ENCODE measurements at places on chromosomes 1 and 21.

DNA sequence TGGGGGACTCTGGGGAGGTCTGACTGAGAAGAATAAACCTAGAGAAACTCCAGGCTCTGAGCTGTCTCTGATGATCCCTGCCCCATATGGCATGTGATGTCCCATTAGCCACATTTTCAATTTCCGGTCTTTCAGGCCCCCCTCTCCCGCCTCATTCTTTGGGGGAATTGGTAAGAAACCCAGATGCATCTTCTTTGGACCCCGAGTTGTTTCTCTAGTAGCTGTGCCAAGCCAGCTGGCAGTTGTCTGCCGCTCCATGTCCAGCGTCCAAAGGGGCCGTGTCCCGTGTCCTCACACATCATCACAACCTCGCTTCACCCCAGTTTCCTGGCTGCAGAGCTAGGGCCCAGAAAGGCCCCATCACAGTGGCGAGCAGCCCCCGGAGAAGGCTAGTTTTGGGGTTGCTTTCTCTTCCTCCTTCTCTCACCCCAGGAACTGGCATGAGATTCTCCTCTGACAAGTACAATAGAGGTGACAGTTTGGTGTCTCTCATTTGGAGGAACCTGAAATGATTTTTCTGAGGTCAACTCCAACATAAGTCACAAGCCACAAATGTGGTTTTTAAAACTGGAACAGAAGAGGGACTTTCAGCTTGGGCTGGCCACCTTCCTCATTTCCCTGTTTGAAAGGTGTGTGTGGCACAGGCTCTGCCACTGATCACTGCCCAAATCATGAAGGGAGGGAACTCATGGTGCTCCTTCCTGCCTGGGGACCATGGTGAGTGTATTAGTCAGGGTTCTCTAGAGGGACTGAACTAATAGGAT, 6.4 kb upstream of the GPR157 start:
- no peak for DNase-seq

DNA sequence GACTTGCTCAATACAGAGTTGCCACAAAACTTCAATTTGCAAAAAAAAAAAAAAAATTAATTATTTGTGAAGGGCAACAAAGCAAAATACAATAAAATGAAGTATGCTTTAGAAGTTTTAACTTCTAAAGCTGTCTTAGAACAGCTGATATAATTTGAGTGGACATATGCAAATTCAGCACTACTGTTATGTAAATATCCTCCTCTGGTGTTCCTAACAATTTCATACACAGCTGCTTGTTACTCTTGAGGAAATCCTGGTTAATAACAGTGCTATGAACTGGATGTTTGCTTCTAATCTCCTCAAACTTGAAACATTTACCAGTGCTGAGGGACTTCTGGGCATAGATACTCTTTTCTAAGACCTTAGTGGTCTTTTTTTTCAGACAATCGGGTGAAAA, 69.6 kb upstream of the COL24A1 start:
- DNase-seq, result no peak

DNA sequence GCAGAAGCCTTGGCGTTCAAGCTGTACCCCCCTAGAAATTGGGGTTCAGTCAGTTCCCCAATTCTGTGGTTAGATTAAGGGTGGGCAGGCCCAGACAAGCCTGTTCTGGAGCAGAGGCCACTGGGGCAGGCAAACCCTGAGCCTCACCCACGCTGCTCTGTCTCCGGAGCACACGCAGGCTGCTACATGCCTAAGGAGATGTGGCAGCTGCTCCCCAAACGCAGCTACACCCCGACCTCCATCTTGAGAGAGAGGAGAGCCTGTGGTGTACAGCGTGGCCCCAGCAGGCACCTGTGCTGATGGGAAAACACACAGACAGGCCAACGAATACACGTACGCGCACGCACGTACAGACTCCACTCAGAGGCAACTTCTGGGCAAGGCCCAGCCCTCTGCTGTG, 33.9 kb upstream of the GRHL3 start:
- no peak for DNase-seq

DNA sequence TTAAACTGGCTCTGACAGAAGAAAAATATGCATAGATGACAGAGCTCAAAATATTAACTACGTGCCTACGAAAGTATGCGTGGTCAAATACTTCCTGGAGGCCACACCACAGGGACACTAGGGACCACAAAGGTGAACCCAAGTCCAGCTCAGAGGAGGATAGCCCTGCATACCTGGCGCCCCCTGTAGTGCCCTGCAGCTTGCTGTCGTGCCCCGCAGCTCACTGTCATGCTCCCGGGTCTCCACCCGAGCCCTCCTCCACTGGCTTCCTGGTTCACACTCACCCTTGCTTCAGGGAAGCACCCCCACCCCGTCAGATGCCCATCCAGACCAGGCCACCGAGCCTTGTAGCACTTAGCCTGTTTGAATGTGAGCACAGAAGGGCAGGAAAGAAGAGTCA, 16.7 kb upstream of the NADK start:
- DNase-seq, result no peak

- peak; percentile 100 for DNase-seq
Observed at GRCh38 chr1:174999216-174999935, 371 bp upstream of the CACYBP start.

DNA sequence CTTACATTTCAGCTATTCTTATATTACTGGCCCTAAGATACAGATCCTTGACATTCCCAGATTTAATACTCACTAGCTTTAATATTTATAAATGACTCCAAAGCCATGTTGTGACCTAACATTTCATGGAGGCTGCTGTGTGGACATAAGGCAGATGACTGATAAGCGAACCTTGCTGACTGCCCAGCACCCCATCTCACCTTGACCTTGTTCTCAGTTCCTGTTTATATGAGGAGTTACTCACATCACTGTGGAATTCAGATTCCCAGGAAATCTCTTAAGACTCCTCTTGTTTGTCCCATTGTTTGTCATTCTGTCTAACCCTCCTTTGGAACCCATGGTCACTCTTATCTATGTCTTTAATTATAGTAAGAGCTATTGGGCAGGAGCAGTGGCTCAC, 21.9 kb downstream of the RAB3B start:
- DNase-seq, result no peak

DNA sequence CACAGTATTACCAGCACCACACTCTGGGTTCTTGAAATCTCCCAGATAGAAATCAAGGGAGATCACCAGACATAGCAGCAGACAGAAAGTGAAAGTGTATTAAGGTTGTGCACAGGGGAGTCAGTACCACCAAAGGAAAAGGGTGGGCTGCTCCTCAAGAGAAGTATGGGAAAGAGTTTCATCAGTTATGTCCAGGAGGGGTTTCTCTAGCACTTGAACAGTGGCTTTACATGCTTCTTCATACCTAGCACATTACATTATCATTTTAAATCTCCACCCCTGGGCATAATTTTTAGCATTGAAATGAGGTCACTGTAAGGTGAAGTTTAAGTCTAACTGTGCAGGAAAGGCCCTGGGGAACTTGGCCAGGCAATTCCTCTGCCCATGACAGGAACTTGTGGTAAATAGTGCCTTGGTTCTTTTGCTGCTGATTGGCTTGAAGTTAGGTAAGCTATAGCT, 601.0 kb downstream of the NUF2 start:
- DNase-seq, result no peak
